Caudate nucleus (tissue), 63 donors: ENCODE measurements at places on chromosomes 6 and 20.

DNA sequence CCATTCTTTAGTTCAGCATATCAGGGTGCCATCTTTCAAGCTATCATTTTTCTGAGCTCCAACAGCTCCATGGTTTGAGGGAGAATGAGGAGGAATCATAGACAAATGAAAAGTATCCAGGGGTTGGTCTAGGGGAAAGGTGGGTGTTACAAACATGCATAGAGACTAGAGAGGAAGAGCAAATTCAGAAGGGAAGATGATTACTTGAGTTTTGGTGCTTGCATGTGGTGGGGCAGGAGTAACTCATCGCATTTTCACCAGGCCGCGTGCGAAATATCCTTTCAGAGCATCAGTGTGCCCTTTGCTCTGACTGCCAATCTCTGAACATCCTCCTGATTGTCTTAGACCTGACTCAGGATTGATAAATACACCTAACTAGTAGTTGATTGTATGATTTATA lies 7.7 kb upstream of the BICRAL start:
- DNase-seq: no peak

DNA sequence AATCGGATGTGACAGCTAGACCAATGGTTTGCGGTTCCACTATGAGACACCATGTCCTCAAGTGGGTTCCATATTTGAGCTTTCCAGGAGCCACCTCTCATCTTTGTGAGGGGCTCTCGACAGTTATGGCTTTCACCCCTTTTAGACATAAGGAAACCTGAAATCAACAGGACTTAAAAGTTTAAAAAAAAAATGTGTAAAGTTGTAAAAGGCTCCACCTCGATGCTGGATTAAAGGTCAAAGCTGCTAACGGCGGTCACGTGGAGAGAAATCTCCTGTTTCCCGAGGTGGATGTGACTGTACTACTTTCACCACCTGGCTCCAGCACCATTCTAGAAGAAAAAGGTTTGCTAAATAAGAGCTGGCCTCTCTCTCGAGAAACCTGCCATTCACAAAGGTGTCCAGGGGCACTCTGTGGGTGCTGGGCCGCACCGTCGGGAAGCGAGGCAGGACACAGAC lies 542 bp downstream of the ATP5F1E start:
- no peak for DNase-seq

- DNase-seq: no peak
These were observed 243.8 kb downstream of the PLCB1 start for GRCh38 chr20:8375898-8376297.

DNA sequence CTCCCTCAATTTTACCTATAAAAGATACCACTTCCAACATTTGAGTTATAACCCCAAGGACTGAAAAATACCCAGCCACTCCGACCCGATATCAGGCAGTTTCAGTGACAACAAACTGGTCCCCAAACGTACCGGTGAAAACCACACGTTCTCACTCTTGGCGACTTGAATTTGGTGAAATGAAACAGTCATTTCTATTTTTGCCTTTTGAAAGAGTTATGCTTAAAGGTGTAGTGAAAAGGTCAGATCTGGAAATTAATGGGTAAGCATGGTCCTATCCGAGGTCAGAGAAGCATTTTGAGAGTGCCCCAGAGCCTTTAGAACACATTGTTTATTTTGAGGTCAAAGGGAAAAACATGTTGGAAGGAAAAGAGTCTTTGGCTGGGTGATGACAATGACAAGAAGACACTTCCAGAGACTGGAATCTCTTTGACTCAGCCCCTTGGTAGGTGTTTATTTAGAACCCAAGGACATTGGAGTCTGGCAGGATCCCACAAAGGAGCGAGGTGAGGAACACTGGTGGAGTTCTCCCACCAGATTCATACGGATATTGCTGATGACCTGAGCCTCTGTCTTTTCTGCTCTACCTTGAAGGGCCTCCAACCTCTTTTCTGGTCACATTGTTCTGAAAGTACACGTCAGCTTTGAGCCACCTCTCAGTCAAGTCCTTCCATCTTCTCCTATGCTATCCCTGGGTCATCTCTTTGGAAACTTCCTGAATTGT lies 235.0 kb downstream of the GMPR start:
- no peak for DNase-seq

DNA sequence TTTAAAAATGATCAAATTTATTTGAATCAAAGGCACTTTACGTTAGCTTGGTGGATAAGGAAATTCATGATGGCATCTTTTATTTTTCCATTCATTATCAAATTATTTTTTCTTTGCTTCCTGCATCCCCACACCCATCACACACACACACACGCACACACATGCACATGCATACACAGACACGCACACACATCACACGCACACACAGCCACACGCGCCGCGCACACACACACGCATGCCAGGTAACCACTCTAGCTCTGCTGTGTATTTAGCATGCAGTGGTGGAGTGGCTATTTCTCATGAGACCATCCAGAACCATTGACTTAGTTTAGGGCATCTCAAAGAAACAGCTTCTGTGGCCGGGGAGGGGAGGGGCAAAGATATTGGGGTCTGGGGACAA lies 47.0 kb downstream of the GNAS start:
- DNase-seq: no peak

- no peak for DNase-seq
These were observed 38.3 kb upstream of the PKIB start for GRCh38 chr6:122571888-122572287.

DNA sequence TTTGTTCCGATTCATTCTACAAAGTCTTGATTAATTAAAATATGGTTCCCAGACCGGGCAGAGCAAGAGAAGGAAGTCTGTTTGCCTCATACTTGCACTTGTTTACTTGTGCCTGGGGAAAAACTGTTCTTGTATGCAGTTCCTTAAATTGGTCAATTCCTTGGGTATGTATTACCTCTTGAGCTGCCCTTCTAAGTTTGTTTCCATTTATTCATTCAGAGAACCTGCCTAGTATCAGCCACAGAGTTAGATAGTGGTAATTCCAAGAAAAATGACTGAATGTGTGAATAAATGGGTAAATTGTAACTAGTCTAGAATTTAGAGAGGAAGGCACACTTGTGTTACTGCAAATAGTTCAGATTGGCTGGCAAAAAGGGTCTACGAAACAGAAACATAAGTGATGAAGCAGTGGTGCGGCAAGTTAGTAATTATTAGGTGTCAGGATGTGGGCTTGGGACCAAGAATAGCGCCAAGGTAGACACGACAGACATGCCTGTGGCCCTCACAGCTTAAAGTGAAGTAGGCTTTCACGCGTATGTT lies 525 bp upstream of the MAK start:
- no peak for DNase-seq

DNA sequence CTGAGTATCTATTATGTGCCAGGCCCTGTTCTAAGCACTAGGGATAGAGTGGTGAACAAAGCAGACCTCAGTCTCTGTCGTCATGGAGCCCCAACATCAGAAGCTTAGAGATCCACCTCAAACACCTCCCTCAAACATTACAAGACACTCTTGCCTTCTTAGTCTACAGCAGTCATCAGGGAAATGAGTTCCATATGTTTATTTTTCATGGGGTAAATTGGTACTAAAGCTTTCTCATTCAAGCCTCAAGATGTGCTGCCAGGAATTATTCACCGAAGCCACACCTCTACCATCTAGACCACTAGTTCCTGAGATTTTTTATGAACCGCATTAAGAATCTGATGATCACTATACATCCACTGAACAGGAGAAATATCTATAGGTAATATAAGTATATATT lies 59.0 kb upstream of the TFB1M start:
- DNase-seq: no peak

DNA sequence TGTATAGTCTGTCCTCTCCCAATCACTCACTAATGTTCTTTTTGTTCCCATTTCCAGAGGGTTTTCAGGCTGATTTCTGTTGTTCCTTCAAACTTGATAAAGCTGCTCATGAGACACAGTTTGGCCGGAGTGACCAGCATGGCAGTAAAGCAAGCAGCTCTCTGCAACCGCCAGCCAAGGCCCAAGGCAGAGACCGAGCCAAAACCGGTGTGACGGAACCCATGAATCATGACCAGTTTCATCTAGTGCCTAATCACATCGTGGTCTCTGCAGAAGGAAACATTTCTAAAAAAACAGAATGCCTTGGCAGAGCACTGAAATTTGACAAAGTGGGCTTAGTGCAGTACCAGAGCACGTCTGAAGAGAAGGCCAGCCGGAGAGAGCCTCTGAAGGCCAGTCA lies 14.8 kb upstream of the RPL7L1 start:
- DNase-seq: no peak

DNA sequence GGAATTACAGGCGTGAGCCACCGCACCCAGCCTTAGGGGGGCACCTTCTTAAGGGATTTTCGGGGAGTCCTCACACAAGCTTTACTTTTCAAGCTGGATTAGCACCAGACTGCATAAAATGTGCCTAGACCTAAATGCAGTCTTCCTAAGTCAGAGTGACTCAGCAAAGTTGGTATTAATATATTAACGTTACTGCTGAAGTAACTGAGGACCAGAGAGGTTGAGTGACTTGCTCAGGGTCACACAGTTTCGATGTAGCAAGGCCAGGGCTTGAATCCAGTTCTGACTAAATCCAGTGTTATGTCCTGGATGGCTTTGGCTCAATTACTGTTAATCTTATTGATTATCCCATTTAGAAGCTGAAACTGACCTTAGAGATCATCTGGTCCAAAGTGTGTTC lies 13.4 kb downstream of the EDEM2 start:
- no peak for DNase-seq

GRCh38 chr6:46044881-46045617 lies 29.4 kb upstream of the CLIC5 start:
- DNase-seq: no peak

DNA sequence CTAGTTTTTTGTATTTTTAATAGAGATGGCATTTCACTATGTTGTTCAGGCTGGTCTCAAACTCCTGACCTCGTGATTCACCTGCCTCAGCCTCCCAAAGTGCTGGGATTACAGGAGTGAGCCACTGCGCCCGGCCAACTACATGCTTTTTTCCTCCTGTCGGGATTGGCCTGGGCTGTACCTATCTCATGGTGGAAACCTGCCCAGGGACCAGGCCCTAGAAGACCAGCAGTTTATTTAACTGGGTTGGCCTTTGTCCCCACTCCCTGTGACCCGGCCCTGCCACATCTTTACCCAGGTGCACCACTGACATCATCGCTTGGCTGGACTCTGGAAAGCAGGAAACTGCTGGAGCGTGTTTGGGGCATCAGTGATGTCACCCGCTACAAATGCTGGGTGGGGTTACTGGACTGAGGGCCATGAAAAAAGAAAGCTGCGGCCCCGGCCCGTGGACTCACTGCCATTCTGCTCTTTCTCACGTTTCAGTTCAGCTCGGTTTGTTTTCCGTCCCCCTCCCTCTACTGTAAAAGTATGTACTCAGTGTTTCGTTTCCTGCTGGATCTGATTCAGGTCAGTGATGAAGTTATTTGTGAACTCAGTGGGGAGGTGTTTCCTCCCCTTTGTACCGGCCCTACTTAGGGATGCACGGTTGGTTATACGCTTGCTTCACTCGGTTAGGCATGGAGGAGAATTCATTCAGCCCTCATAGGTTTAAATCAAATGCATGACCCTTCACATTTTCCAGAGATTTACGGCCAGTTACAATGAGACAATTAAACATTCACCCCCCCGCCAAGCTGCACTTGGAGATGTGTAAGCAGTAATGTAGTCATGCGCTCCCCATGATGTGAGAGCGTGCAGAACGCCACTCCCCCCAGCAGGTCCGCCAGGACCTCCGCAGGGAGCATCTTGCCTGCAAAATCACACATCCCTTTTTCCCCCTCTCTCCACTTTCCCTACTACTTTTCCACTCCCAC lies 179.3 kb downstream of the MTHFD1L start:
- DNase-seq: no peak

DNA sequence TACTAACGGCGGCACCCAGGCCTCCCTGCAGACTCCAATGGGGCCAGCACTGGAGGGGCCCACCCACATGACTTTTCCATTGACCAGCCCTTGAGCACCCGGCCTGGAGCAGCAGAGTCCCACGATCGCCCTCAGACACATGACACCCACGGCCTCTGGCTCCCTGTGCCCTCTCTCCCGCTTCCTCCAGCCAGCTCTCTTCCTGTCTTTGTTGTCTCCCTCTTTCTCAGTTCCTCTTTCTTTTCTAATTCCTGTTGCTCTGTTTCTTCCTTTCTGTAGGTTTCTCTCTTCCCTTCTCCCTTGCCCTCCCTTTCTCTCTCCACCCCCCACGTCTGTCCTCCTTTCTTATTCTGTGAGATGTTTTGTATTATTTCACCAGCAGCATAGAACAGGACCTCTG lies 26.1 kb upstream of the FANCE start:
- no peak for DNase-seq

DNA sequence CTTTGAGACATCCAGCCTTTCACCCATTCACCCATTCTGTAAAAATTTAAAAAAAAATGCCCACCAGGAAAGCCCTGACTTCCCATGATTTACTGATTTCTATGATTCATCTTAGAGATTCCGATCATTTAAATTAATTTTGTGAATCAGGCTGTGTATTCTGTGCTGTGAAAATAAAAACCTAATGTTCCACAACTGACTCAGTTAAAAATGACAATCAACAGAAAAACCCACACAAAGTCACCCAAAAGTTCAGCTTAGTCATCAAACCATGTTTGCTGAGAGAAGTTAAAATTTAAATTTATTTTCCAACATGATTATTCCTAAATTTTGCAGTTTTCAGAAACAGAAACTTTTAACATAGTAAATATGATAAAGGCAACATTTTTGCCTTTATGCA lies 509.9 kb downstream of the TENT5A start:
- no peak for DNase-seq
